T-helper 9 cell (primary cell): ENCODE measurements at places on chromosomes 12 and 14.

DNA sequence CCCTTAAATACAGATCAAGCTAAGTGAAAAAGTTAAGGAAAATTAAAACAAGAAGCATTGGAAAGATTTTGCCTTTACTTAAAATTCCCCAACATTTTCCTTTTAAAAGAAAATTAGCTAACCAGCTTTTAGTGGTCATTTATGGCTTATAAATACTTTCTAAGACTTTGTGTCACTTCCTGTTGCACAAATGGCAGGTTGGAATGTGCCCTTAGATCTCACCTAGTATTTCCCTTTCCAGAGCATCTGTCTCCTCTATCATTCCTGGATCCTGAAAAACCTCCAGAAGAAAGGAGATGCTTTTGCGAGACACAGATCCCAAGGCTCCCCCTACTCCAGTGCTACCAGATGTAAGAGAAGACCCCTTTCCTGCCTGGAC lies 58.3 kb downstream of the ARF6 start:
- no peak for DNase-seq

DNA sequence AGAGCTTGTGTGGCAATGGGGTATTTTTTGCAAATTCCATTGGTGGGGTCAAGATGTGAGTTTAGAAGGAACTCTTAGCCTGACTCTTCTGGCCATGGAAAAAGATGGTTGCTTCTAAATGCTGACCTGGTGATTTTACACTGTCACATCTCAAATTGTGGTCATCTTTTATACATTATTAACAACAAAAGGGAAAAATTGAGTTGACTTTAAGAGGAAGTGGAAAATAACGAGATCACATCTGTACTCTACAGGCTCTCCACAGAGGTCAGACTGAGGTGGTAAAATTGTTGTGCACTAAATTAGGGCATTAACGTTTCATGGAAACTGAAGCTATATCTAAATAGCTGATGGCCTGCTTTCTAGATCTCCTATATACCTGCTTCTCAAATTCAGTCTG lies 44.7 kb downstream of the PTPN11 start:
- no peak for DNase-seq

- DNase-seq: no peak
These were observed 156.6 kb downstream of the RPAP3 start for GRCh38 chr12:47549258-47549657.

GRCh38 chr14:31051511-31051910 lies 25.3 kb upstream of the STRN3 start:
- DNase-seq: no peak

DNA sequence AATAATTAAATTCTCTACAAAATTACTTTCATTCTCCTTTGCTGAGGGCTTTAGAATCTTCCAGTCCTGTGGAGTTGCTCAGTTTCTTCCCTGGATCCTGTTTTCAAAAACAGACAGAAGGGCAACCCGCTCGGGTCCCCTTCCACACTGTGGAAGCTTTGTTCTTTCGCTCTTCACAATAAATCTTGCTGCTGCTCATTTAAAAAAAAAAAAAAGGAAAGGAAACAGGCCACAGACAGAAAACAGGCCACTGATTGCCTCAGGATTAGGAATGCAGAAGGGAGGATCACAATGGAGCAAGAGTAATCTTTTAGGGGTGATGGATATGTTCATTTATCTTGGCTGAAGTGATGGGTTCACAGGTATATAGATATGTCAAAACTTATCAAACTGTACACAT lies 29.5 kb upstream of the HIGD1C start:
- no peak for DNase-seq

GRCh38 chr14:68331426-68331825 lies 461.4 kb downstream of the ZFP36L1 start:
- no peak for DNase-seq

DNA sequence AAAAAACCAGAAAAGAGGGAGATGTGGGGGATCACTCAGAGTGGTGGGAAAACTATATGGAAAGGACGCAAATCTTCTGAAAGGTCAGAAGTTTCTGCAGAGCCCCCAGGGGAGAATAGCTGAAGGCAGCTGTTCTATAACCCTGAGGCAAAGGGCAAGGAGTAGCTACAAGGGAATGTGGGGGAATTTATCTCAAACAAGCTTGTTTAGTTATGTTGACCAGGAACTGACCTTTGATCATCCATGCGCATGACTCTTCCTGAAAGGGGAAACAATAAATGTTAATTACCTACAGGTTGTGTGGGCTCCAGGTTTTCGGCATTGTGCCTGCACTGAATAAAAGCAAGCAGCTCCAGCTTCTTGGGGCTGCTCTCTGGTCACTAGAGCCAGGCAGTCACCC lies 968.5 kb downstream of the AACS start:
- DNase-seq: no peak

DNA sequence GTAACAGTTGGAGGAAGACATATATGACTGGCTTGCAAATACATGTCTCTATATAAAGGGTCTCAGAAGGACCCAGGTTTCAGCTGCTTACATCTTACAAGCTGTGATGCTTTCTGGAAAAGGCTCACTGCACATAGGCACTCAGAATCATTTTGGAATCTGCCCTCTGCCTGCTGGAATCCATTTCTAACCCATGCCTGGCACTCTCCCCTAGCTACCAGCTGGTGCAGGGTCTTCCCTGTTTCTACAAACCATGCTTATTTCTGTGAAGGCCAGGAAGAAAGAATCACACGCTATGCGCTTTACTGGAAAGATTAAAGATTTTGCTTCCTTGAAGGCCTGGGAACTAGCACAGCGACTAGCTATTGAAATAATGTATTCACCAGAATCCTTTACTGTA lies 151.3 kb downstream of the DICER1 start:
- DNase-seq: no peak

GRCh38 chr12:99436584-99436983 lies 211.0 kb upstream of the GARIN6 start:
- DNase-seq: no peak

GRCh38 chr12:121797937-121798786 lies 4.7 kb upstream of the RHOF start:
- DNase-seq: no peak

DNA sequence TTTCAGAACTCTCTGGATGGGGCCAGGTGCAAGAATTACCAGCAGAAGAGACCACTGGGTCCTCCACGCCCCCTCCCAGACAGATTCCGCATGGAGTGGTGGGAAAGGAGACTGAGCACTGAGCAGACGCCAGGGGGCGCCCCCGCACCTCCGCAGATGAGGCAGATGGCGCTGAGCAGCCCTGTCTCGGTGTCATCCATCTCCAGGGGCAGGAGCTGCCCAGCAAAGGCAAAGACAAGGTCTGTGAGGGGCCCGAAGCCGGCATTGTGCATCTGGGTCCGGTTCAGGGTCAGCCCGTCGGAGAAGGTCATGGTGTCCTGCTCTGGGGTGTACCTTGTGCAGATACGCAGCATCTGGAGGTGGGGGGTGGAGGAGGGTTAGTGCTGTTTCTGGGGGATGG lies 6.3 kb upstream of the ITGB7 start:
- peak; percentile 84 for DNase-seq

GRCh38 chr12:91913651-91914050 lies 232.0 kb downstream of the BTG1 start:
- no peak for DNase-seq

DNA sequence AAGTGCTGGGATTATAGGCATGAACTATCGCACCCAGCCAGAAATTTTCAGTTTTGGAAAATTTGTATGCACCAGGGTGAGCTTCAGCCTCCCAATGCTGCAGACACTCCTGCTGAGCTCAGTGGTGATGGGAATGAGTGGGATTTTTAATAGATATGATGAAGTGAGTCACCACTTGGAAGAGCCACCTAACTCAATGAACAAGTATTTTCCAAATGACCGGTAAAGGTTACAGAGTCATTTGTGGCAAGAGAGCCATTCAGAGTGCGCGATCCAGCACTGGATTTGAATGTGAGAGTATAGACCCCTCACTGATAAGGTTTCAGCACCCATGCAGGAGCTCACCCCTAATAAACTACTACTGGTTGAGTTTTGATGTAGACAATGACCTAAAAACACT lies 100.7 kb downstream of the PPP2R5C start:
- no peak for DNase-seq

DNA sequence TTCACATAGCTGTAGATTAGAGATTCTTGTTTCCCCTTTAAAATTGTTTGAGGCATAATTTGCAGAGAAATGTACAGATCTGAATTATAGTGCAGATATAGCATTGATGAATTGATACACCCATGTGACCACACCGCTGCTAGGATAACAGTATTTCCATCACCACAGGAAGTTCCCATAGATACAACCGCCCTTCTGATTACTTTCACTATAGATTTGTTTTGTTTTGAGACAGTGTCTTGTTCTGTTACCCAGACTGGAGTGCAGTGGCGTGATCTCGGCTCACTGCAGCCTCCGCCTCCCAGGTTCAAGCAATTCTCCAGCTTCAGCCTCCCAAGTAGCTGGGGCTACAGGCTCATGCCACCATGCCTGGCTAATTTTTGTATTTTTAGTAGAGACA lies 8.8 kb upstream of the ASPG start:
- no peak for DNase-seq

GRCh38 chr14:99562856-99563748 lies 40.9 kb downstream of the CCDC85C start:
- DNase-seq: no peak

DNA sequence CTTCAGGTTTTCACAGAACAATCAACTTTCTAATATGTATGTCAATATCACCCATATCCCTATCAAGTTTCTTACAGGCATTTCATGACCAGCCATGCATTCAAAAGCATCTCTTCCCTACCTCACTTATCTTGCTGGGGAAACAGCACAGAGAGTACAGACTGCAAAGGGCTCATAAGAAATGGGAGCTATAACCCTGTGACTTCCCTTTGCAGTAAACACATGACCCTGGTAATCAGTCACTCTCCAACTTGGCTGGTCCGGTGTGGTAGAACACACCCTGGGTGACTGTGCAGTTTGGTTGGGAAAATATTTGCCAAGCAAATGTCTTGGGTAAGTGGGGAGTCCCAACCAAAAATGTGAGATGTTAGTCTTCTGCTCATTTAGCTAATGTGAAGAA lies 49.4 kb upstream of the TMCC3 start:
- DNase-seq: no peak

DNA sequence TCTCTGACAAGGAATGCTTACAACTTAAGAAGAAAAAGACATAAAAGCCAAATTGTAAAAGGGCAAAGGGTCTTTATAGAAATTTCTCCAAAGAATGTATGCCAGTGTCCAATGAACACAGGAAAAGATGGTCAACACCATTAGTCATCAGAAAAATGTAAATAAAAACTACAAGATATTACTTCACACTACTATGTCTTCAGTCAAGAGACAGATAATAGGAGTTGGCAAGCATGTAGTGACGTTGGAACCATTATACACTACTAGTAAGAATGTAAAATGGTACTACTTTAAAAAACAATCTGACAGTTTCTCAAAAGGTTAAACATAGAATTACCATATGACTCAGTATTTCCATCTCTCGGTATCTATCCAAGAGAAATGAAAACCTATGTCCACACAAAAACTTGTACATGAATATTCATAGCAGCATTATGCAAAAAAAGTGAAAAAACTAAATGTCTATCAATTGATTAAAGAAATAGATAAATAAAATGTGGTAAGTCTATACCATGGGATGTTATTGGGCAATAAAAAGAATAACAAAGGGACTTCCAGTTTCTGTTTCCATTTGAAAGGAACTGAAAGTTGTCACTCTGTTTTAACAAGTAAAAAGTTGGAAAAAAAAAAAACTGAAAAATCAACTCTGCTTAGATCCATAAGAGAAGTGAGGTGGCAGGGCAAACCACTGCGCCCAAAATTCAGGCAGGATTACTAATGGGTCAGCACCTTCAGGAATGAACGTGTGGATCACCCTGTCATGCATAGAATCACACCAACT lies 69.8 kb downstream of the ALG10B start:
- DNase-seq: no peak

GRCh38 chr12:78248321-78248720 lies 417.6 kb downstream of the NAV3 start:
- no peak for DNase-seq

- DNase-seq: no peak
These were observed 2.1 kb upstream of the GPD1 start for GRCh38 chr12:50101663-50102062.

DNA sequence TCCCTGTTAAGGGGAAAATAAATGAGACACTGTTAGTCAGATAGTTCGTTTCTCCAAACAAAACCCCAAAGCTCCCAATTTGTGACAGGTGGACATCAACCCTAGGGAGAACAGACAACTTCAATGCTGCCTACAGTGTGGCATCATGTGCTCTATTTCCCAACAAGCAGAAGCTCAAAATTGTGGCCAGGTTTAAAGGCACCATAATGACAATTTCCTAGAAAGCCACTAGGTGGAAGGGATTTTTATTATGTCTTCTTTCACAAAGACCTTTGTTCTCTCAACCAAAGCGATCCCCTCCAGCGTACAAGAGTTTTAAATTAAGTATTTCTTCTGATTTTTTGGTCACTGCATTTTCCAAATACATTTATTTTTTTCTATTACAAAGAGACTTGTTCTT lies 88.0 kb upstream of the MBIP start:
- no peak for DNase-seq

GRCh38 chr14:91029456-91030217 lies 30.8 kb downstream of the RPS6KA5 start:
- DNase-seq: no peak

DNA sequence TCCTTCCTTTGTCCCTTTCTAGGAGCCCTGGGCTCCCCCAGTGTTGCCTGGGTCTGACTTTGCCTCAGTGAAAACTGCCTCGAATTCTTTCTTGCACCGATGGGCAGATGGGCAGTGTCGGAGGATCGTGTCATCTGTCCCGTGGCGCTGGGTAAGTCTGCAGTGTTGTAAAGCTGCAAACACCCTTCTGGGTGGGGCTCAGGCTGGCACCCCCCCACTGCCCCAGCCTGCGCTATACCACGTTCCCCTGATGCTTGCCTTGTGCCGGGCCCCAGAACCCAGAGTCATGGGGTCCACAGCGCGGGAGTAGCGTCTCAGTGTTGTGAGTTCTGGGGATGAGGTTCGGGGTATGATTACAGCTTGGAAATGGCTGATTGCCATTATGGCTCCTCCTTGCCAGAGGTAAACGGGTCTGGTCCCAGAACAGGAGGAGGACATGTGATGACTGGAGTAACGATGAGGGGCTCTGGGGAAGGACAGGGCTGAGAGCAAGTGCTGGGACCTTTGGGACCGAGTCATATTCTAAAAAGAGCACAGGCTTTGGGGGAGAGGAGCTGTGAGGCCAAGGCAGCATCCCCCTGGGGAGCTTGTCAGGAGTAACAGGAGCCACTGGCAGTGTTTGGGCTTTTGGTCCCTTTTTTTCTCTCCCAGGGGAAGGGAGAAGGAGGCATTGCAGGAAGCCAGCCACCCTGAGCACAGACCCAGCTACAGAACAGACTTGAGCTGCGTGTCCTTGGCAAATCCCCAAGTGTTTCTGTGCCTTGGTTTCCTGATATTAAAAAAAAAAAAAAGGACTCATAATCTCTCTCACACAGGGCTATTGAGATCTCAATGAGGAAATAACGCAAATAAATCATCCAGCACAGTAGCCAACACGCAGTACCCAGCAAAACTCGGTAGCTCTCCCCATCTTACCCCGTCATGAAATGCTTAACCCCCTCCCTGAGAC lies 4.3 kb downstream of the RTL1 start:
- no peak for DNase-seq
